ENCODE measurements at places on chromosomes 3 and 15.

- peak; percentile 63 for DNase-seq
These were observed 966 bp downstream of the MYO1E start for GRCh38 chr15:59371458-59372351.

DNA sequence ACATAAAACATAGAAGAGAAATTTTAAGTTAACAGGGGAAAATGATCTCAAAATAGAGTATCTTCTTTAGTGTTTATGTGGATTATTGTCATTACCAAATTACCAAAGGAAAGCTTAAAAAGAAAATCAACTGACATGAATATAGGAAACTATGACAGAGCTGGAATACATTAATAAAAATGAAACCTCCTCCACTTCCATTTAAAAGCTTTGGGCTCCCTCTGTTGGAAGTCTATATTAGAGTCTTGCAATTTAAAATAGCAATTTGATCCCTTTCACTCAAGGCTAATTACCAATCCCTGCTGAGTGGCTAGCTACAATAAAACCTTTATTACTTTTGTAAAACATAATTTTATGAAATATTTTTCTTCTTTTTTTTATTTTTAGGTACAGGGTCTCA, 61.4 kb upstream of the IMPG2 start:
- DNase-seq: no peak

GRCh38 chr15:71430782-71431181, 315.5 kb downstream of the THSD4 start:
- no peak for DNase-seq

DNA sequence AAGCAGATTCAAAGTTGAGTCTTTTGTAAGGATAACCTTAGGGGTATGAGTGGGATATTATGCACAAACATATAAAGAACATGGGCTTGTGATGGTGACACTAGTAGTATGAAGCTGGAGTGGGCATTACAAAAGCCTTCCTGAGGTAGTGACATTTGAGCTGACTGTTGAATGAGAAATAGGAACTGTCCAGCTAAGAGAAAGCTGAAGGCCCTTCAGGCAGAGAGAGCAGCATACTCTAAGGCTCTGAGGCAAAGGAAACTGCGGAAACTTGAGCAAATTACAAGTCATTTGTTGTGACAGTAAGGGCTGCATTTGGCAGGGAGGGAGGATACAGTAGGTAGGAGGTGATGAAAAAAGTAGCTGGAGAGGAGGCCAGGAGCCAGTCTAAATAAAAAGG, 190.7 kb upstream of the CD96 start:
- no peak for DNase-seq

DNA sequence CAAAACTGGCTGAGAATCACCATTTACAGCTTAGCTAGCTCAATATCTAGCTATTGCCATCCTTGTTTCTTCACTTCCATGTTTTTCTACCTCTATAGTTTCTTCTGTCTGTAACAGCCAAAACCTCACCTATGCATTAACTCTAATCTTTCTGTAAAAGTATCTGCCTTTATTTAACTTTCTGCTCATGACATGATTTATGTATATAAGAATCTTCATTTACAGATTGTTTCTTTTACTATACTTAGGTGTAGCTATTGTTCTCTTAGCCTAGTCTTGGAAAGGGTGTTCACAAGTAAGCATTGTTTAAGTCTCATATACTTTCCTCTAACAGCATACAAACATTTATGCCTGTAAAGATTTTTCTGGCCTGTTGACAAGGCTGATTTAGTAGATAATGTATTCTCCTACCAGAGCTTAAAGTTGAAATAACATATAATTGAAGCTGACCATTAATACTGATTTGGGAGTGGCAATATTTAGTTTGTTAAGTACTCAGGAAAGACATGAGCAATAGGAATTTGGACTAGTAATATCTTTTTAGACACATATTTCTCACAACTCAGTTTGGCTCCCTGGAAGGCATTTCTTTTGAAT, 9.4 kb downstream of the FILIP1L start:
- DNase-seq: no peak

GRCh38 chr3:143757691-143758090, 90.6 kb downstream of the SLC9A9 start:
- no peak for DNase-seq

All from right kidney (tissue), 9 donors.